ENCODE measurements at places on chromosomes 7 and 10.

GRCh38 chr7:44431091-44431608 is 59.3 kb downstream of the NUDCD3 start:
- DNase-seq = peak; percentile 3

GRCh38 chr7:123924941-123925340 is at the start of gene SPAM1:
Gene SPAM1 (plus strand): TSS chr7:123925241. CDS start chr7:123953571, 28,330 bp downstream.
- no peak for DNase-seq

DNA sequence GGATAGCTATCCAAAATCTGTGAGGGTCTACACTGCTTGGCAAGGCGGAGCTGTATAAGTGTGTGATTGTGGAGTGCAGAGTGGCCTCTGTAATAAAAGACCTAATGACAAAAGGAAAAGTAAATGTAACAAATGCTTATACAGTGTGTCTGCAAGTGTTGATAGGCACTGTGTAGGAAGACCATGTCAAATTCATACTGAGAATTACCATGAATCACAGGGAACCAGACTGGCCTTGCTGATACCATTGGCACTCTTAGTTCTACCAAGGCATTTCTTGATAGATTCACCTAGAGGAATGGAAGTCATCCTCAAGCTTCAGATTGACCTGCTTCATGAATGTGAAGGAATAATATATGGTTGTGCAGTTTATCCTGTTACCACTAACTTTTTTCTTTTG is 58.8 kb downstream of the CYCS start:
- no peak for DNase-seq

DNA sequence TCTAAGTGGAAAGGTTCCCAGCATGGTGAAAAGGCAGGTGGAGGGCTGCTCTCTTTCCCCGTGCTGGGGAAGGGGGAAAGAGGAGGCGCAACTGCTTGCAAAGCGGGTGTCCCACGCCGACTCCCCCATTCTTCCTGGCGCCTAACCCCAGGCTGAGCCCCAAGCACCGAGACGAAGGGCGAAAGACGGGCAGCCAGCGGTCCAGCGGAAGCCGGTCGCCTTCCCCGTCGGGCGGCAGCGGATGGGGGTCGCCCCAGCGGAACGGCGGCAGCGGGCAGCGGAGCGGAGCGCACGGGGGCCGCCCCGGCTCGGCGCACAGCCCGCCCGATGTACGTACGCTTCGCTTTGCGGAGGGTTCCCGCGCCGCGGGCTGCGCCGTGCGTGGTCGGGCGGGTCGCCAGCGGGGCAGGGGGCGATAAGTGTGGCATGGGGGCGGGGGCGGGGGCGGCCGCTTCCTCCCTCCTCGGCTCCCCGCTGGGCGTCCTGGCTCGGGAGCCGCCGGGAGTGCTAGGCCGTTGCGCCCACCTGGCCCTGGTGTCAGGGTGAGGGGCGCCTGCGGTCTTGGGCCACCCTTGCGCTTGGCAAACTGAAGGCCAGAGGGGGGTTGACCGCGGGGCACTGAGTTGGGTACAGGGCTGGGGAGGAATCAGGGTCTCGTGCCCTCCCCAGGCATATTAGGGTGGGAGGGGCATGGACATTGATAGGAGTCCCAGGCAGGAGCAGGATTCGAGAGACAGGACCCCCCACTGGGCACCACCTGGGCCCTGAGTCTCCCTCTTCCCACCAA is 35.2 kb upstream of the HSPB1 start:
- DNase-seq = no peak

DNA sequence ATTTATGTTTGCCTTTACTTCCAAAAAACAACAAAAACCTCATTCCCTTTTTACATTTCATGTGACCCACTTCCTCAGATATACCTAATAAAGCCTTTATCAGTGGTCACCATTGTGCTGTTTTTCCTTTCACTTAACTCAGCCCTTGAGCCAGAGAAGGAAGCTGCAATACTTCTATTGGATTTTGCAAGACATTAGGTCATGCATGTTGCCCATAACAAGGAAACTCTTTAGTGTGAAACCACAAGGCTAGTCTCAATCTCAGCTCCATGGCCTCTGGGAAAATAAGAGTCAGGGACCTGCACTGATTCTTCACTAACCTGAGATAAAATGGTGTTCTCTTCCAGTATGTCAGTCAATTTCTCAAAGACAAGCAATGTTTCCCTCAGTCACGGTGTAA is 27.8 kb downstream of the STEAP4 start:
- DNase-seq = no peak

GRCh38 chr10:73802276-73802991 is 9.0 kb downstream of the NDST2 start:
- no peak for DNase-seq

DNA sequence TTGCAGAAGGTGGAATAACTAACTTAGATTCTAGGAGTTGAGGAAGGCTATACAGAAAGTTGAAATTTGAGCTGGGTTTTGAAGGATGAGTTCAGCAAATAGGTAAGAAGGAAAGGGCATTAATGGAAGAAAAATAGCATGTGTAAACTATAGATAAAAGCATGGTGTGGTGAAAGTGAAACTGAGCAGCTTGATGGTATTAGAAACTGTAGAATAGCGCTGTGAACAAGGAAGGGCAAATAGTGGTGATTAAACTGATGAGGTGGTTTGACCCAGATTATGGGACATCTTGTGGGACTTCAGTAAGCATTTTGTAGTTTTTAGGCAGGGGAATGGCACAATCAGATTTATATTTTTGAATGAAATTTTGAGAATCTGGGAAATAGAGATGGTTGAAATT is 90.5 kb downstream of the EXOC6 start:
- DNase-seq = no peak

- no peak for DNase-seq
Measured at GRCh38 chr7:74343281-74344131, 54.3 kb downstream of the CLIP2 start.

DNA sequence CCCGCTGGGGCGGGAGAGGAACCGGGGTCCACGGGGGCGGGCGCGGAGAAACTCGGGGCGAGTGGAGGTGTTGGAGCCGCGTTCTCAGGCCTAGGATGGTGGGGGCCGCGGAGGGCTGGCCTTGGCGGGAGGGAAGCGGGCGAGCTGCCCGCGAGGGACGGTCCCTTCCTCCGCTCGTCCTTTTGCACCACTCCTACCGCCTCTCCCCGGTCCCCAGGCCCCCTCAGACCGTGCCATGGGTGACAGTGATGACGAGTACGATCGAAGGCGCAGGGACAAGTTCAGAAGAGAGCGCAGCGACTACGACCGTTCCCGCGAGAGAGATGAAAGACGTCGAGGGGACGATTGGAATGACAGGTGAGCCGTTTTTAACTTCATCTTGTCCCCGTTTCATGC is 451 bp downstream of the SRRT start:
- DNase-seq = no peak

Measured in activated CD8-positive, alpha-beta memory T cell treated with anti-CD3 and anti-CD28 coated beads for 1 hour (primary cell).